ENCODE measurements at places on chromosomes 1 and 21.

GRCh38 chr1:94926126-94926914 lies 590 bp downstream of the CNN3 start:
- DNase-seq: no peak

DNA sequence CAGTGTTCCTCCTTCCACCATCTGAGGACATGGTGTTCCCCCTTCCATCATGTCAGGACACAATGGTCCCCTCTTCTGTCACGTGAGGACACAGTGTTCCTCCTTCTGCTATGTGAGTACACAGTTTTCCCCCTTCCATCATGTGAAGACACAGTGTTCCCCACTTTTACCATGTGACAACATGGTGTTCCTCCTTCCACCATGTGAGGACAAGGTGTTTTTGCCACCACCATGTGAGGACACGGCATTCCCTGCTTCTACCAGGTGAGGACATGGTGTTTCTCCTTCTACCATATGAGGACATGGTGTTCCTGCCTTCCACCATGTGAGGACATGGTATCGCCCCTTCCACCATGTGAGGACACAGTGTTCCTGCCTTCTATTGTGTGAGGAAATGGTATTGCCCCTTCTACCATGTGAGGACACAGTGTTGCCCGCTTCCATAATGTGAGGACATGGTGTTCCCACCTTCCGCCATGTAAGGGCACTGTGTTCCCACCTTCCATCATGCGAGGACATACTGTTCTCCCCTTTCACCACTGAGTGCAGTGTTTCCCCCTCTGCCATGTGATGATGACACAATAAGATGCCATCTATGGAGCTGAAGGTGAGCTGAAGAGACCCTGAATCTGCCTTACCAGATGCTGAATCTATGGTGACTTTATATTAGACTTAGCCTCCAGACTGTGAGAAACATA lies 132.3 kb downstream of the FCRL5 start:
- no peak for DNase-seq

DNA sequence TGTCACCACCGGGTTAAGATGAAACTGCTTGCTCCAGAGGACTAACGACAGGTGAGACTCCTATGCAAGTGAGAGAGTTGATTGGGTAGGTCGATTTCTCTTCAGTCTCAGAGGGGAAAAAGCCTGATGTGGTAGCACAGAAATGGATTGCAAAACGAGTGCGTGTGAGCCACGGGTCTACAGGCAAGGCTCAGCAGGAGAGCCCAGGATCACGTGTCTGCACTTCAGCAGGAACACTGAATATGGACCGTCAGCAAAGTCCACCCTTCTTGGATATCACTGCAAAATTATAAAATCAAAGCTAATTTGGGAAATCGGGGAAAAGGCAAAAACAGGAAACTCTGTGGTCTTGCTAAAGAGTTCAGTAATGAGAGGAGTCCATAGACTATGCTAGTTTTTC lies 107.7 kb upstream of the ZNF648 start:
- no peak for DNase-seq

GRCh38 chr1:8170059-8170835 lies 144.1 kb upstream of the ERRFI1 start:
- no peak for DNase-seq

All from stimulated activated CD8-positive, alpha-beta memory T cell treated with anti-CD3 and anti-CD28 coated beads, Interleukin-7, amount 100 ng/mL, for 24 hours (primary cell).